ENCODE measurements at places on chromosomes 1 and 21. TPM values are rescaled to one million over a fixed set of nuclear protein-coding genes. Genes with fewer than 3 reads are reported as not detected.

DNA sequence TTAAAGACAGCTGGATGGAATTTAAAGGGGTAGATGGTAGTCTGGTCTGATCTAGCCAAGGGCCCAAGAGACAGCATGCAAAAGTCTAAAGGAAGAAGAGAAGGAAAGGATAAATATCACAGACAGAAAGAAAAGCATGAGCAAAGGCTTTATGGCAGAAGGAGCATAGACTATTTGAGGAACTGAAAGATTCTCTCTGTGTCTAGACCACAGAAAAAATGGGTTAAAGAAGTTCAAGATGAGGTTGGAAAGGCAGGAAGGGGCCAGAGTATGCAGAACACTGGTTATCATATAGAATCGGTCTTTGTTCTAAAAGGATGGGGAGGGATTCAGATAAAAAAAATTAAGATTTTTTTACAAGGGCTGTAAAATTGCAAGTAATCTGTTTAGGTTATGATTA is 136.8 kb upstream of the SGIP1 start:
- H3K27ac ChIP-seq: no peak overlapping the region
- no peak overlapping the region for H3K4me3 ChIP-seq
- H3K4me1 ChIP-seq: peaks cover 37% of the 10 kb centered on the region
- DNase-seq: no peak

The CHI3L2 gene
- polyA plus RNA-seq: 159 TPM

GRCh38 chr1:205543351-205544301 is 39.2 kb downstream of the CDK18 start:
- peaks cover 5% of the 10 kb centered on the region for H3K27me3 ChIP-seq
- DNase-seq: peak; percentile 84
- H3K4me3 ChIP-seq: no peak overlapping the region
- peak overlapping the region; percentile 67 for H3K27ac ChIP-seq

DNA sequence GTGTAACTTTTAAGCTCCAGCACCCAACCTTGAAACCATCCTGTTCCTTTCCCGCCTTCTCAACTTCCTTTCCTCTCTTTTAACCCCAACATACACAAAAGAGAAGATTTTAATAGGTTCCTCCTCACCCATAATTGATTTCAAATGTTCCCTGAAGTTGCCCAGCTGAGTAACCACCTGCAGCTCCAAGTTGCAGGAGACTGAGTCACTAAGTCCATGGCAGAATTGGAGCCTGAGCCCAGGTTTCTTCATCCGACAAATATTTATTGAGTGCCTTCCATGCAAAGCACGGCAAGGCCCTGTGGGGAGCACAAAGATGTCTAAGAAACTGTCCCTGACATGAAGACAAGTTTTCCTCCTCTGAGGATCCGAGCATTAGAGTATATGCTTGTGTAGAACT is 97.7 kb downstream of the PAPPA2 start:
- H3K27ac ChIP-seq: no peak overlapping the region
- H3K27me3 ChIP-seq: no peaks in the 10 kb centered on the region
- H3K4me1 ChIP-seq: no peaks in the 10 kb centered on the region

The PLPPR5 gene
- polyA plus RNA-seq: not detected

- DNase-seq: no peak
- H3K27me3 ChIP-seq: no peaks in the 10 kb centered on the region
- H3K36me3 ChIP-seq: peaks cover 4% of the 10 kb centered on the region
- peaks cover 74% of the 10 kb centered on the region for H3K4me1 ChIP-seq
These were observed 6.7 kb upstream of the IL10RB start for GRCh38 chr21:33259428-33259827.

DNA sequence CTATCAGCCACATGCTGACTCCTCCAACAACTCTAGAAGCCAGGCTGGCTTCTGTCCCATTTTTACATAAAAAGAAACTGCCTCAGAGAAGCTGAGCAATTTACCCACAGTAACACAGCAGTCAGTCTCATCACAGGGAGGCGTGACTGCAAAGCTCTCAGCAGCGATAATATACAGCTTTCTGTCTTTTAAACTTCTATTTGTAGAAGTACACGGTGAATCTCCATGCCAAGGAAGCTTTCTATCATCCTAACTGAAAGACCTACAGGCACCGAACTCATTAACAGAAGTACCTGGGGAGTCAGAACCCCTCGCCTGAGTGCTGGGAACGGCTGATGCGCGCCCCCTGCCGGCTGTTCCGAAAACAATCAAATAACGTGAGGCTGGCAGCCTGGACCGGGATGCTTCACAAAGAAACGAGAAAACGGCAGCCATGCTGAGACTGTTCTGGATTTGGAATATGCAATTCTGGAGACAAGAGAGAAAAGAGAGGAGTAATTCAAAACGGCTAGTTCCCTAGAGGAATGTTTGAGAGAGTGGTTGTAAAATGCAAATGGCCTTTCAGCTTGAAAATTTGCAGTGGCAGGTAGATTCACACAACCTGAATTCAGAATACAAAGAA is 43.5 kb upstream of the RAB4A start:
- no peaks in the 10 kb centered on the region for H3K36me3 ChIP-seq
- peaks cover 27% of the 10 kb centered on the region for H3K27me3 ChIP-seq
- no peak overlapping the region for H3K27ac ChIP-seq
- no peak overlapping the region for H3K4me3 ChIP-seq

The RGS13 gene
- polyA plus RNA-seq: 1.3 TPM
